ENCODE measurements at places on chromosomes 11 and 22.

DNA sequence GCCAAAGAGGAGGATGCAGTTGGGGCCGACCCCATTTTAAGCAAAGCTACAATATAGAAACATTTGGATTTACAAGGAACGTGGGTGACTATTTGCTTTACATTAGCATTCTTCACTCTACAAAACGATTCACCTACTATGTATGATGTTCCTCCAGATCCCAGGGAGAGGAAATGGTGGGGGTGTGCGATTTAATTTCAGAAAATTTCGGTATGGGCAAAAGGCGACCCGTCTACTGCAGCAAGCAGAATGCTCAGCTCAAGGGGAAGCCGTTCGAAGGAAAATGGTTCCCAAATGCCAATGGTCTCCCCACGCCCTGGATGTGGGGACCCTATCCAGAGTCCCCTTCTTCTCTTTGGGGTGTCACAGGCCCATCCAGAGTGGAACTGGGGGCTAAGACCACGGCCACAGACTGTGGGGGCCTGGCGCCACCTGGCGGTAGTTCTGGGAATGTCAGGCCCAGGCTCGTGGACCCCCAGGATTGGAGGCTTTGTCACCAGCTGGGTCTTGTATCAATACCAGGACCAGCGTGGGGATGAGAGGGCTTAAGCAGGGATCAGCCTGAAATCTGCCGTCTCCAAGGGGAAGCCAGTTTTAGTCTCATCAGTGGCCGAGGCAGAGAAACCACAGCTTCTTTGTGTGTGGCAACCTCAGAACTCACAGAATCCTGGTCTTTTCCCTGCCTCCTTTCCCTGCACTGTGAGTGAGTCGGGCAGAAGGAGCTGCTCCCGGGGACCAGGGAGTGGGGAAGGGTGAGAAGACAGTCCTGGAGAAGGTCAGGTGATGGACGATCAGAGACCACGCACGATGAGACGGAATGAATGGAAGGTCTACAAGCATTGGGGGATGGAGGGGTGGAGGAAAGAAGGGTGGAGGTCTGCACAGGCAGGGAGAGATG is 8.4 kb downstream of the LRRC10B start:
- peak; percentile 56 for DNase-seq

DNA sequence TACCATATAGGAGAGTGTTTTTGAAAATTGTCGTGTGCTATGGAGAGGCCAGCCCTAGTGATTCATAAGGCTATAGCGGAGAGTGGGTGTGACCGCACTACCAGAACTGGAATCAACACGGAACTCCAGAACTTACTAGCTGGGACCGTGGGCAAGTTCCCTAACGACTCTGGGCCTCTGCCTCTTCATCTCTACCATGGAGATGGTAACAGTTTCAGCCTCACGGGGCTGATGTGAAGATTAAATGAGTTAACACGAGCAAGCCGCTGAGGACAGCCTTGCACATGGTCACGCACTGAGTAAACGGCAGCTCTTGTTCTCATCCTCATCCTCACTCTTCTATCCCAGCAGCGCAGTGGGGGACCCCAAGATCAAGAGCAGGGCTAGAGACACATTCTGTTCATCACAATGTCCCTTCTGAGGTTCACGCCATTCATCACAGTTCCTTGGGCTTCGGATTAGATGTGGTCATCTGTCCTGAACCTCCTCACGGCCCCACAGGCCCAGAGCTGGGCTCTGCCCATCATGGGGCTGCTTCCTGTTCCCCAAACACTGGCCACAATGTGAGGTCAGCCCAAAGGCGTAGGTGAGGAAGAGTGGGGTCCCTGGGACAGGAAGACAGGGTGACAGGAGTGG is 47.2 kb upstream of the CD5 start:
- DNase-seq: no peak

DNA sequence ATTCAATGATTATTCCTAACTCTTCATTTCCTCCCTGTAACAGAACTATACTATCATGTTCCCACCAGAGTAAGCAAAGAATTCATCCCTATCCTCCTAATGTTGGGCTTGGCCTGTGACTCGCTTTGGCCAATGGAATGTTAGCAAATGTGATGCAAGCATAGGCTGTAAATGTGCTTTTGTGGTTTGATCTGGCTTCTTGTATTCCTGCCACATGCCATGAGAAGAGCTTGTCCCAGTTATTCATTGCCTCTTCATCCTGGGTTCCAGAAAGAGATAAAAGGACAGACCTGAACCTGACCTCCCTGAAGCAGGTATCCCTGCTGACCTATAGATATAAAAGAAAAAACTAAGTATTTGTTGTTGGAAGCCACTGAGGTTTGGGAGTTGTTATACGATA is 51.0 kb downstream of the SYTL2 start:
- DNase-seq: no peak

- DNase-seq: no peak
Measured at GRCh38 chr11:70448983-70449567, 50.7 kb downstream of the CTTN start.

GRCh38 chr11:75413864-75414263 is 14.5 kb downstream of the RPS3 start:
- DNase-seq: no peak

DNA sequence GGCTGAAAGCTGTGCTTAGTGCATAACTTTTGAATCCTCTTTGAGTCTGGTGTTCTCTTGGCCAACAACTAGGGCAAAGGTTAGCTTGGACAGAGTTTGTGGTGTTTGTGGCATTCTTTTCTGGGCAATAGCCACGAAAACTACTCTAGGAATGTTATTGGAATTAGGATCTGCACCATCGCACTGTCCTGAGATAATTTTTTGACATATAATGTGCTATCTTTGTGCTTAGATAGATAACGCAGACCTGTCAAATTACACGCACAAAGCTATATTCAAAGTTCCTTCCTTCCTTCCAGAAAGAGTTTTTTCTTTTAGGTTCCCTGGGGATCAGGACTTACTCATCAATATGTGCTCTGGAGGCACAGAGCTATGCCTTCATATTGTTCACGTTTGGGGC is 166.8 kb upstream of the MTMR2 start:
- no peak for DNase-seq

DNA sequence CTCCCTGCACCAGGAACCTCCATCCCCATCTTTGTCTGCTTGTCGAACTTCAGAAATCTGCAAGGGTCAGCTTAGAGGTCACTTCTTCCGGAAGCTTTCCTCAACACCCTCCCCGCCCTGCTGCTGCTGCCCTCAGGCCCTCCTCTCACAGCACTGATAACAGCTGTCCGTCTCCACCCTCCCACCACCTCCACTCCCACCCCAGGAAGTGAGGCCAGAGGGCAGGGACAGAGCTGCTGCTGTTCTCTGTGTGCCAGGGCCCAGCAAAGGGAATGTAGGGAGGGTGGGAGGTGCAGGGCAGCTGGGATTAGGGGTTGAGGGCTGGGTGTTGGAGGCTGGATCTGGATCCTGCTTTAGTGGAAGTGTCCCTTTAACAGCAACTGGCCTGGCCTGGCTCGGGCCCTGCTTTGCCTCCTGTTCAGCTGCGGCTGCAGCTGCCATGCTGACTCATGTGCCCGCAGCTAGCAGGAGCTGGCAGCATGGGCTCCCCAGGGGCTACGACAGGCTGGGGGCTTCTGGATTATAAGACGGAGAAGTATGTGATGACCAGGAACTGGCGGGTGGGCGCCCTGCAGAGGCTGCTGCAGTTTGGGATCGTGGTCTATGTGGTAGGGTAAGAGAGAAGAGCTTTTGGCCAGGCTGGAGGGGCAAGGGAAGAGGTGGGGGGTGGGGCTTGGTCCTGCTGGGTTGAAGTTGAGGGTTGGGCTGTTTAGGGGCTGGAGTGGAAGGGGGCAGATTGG is at the start of gene P2RX6:
Gene P2RX6 (plus strand): TSS at position 440 of the 740 bp plus-strand sequence. CDS start 10 bp downstream, at position 450.
- no peak for DNase-seq

DNA sequence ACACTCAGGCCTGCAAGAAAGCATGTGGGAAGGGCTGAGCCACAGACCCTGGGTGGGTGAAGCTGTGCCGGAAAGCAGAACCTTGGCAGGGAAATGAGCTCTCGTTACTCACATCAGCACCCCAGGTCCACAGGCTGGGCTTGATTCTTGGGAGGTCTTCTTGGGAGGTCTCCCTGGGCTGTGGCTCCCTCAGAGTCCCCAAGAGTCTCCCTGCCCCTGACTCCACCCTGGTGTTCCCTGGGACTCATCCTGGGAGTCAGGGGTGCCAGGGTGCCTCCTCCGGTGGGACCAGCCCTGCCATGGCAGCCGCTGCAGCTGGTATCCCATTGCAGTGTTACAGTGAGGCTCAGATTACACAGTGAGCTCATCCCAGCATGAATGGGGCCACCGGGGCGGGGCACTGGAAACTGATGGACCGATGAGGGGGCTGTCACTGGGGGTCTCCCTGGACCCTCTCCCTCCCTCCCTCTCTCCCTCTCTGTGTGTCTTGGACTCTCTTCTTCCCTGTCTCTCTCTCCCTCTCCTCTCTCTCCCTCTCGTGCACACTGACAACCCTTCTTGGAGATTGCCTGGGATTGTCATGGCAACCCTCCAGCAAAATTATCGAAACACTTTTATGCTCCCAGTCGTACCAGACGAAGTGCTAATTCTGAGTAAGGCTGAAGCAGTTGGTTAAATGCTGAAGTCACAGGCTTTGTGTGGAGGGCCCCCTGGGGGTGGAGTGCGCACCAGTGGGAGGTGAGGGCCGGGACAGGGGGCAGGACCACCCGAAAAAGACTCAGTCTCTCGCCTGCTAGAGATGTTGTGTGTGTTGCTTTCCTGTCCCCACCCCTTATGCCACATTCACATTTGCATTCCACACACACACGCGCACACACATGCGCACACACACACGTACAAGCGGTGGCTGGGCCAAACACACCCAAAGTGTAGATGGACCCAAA is 8.6 kb upstream of the C11orf96 start:
- no peak for DNase-seq

- peak; percentile 87 for DNase-seq
Measured at GRCh38 chr11:109772892-109773291, 320.3 kb upstream of the ZC3H12C start.

- no peak for DNase-seq
Measured at GRCh38 chr11:129282634-129283033, 90.5 kb upstream of the ARHGAP32 start.

- DNase-seq: no peak
Measured at GRCh38 chr11:15468466-15468865, 353.7 kb downstream of the INSC start.

DNA sequence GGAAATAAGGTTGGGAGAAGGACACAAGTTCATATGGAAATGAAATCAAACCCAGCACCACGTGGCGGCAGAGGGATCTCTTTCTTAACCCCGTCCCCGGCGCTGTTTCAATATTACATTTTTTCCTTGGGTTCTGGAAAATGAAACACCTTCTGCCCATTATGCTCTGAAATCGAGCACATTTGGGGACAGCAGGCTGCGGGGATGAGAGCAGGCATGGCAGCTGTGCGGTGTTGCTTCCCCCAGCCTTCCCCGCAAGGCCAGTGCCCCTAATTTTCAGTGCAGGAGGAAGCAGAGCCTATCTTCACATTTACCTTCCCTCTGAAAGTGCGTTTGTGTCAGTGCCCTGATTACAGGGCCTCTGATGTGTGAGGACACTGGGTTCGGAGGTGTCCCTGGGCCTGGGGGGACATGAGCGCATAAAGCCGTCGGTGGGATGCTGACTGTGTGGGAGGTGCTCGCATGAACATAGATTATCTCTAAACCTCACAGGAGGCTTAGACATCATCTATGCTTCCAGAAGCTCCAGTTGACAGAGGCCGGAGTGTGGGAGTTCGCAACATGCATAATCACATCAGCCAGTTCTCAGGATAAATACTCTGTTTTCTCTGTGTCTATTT is 921.3 kb downstream of the BRD1 start:
- DNase-seq: no peak

DNA sequence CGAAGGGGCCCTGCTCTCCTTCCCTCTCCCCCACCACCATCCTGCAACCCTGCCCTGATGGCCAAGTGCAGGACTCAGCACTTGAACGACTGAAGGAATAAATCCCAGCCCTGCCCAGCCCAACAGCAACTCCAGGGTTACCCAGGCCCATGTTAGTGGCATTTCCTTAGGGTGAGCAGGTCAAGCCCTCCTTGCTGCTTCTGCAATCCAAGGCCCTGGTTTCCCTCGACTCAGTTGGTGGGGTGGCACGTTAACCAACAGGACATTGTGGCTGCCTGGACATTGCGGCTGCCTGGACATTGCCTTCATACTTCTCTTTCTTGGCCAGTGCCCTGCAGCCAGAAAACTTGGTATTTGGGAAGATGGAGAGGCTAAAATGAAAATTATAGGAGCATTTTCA is 141.4 kb downstream of the TRIM29 start:
- DNase-seq: no peak

DNA sequence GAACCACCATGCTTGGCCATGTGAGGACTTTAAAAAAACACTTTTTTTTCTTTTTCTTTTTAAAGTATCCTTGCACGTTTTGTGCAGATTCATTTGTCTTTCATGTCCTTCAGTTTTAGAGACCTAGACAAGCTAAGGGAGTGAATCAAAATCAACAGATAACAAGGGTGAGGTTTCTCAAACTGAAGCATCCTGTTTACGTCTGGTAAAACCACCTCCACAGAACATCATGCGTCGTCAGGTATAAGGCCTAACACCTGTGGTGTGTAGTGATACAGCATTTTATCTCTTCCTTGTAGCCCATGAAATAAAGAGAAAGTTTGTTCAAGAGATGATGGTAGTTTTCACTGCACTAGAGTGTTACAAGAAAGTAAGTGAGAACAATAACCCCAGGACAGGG is 26.3 kb upstream of the CSF2RB start:
- DNase-seq: no peak

DNA sequence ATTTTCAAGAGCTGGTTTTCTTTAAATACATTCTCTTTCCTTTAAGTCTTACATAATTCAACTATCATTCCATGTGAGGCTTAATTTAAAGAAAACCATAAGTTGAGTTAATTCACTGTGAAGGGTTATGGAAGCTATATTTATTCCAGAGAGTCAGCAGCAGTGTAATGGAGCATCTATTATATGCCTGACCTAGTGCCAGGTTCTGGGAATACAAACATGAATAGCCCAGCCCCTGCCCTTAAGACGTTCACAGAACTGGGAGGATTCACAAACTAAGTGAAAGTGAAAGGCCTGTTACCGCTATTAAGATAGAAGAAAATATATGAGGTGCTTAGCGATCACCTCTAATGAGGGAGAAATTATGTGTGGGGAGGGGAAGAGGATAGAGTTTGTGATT is 408.9 kb upstream of the CCDC90B start:
- no peak for DNase-seq

DNA sequence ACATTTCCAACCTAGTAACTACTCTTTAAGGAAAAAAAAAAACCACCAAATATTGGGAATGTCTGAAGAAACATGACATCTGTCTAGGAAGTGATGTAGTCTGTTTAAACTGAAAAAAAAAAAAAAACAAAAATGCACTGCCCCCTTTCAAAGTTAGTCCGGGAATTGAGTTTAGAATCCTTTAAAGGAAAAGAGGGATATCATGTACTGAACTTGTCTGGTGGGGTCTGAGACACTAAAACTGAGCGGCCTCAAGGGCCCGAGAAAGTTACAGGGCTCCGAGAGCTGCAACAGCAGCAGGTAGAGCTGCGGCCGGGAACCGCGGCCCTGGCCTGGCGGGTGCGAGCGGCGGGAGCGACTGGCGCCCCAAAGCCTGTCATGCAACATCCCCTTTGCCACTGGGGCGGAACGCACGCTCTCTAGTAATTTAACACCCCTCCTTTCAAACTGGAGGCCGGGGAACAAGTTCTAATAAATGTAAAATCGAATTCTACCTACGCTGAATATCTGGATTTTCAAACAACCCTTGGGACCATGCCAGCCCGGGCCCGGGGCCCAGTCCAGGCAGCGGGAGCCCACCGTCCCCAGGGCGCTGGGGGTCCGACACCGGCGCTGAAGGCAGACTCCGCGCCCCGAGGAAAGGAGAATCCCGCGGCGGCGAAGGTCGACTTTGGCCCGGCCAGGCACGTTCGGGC is 736 bp downstream of the RDX start:
- peak; percentile 50 for DNase-seq

- no peak for DNase-seq
Measured at GRCh38 chr11:118785362-118785761, 5.6 kb downstream of the DDX6 start.

GRCh38 chr11:61437496-61437895 is 7.6 kb downstream of the SDHAF2 start:
- no peak for DNase-seq

Measured in cerebellum (tissue), 4 donors.